Activated naive CD4-positive, alpha-beta T cell treated with anti-CD3 and anti-CD28 coated beads, Interleukin-2, amount 10 ng/mL, durations not matched to agents 7 days and 5 days (primary cell): ENCODE measurements at places on chromosomes 7 and 10.

DNA sequence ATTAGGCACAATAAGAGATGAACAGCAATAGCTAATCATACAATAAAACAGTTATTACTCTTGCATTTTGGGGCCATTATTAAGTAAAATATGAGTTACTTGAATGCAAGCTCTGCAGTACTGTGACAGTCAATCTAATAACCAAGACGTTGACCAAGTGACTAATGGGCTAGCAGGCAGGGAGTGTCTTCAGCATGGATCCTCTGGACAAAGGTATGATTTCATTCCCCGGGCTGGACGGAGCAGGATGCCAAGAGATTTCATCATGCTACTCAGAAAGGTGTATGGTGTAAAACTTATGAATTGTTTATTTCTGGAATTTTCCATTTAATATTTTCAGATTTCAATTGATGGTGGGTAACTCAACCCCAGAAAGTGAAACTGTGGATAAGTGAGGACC, 80.9 kb downstream of the SHH start:
- no peak for DNase-seq

GRCh38 chr10:22550732-22551131, 163.6 kb downstream of the PIP4K2A start:
- DNase-seq = peak; percentile 72

- no peak for DNase-seq
These were observed 222.3 kb upstream of the ZWINT start for GRCh38 chr10:56583316-56583715.

GRCh38 chr10:3264161-3264761, 91.7 kb upstream of the PITRM1 start:
- DNase-seq = no peak

GRCh38 chr10:20995123-20995987, 98.2 kb upstream of the NEBL start:
- no peak for DNase-seq
